Activated T-helper 2 cell treated with anti-CD3 and anti-CD28 coated beads, Interferon-gamma antibody, Interleukin-2, Interleukin-4, amounts not matched to agents 10 μg/mL and 5 μg/mL and 100 μg/mL, durations not matched to agents 14 hours and 24 hours and 36 hours (primary cell): ENCODE measurements at places on chromosomes 16 and 17.

- no peak for DNase-seq
These were observed 25.0 kb upstream of the MILR1 start for GRCh38 chr17:64423881-64424280.

- DNase-seq, result no peak
These were observed 29.5 kb upstream of the RPH3AL start for GRCh38 chr17:381941-382643.

- DNase-seq, result no peak
These were observed 5.5 kb downstream of the TMEM204 start for GRCh38 chr16:1538804-1539520.

- DNase-seq, result no peak
These were observed 12.4 kb downstream of the DEF8 start for GRCh38 chr16:89960966-89961365.

GRCh38 chr17:35514564-35514963 is 22.9 kb downstream of the SLFN12L start:
- no peak for DNase-seq
